Mesothelial cell of epicardium (in vitro differentiated cells): ENCODE measurements at places on chromosomes 16 and 17. TPM values are rescaled to one million over a fixed set of nuclear protein-coding genes. Genes with fewer than 3 reads are reported as not detected.

PSMD12 gene
- total RNA-seq: 41.7 to 45.3 TPM (median 44.4 TPM) in 3 replicates

PPM1E gene
- total RNA-seq: 0.31 to 0.32 TPM (median 0.31 TPM) in 3 replicates

ACSM2A gene
- total RNA-seq: not detected in 3 replicates

EVI2A gene
- not detected in 3 replicates for total RNA-seq

GJC1 gene
- 54.5 to 57.1 TPM (median 54.8 TPM) in 3 replicates for total RNA-seq

CA7 gene
- total RNA-seq: not detected in 3 replicates

GRCh38 chr16:53773881-53774280 is 69.9 kb downstream of the FTO start:
- H3K27ac ChIP-seq: peak overlapping the region; percentile 61
- no peak for DNase-seq
- H3K4me3 ChIP-seq: no peak overlapping the region
- H3K36me3 ChIP-seq: peaks cover 4% of the 10 kb centered on the region

DNA sequence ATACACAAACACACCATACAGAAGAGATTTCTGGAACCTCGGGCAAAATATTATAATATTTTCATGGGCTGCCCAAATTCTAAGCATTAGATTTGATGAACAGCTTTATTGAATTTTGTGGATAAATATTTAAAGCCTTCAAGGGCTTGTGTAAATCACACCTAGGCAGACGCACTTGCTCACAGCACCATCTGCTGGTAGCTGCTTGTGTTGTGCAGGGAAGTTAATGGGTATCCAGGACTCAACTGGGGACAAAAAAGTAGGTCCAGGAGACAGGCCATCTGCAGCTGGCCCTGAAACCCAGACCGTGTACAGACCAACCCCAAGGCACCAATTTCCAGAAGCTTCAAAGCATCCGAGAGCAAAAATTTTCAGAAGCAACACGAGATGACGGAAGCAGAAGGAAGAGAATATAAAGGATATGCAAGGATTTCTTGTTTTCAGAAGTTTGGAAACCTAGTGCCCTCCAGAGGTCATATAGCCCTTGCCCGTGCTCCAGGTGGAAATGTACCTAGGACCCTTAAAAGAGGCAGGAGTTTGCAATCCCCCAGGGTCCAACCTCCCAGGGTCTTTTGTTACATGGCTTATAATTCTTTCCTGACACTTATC is 140.0 kb downstream of the CHD9NB start:
- H3K36me3 ChIP-seq: no peaks in the 10 kb centered on the region
- no peak overlapping the region for H3K27ac ChIP-seq
- H3K4me3 ChIP-seq: no peak overlapping the region
- DNase-seq: peak; percentile 68

DNA sequence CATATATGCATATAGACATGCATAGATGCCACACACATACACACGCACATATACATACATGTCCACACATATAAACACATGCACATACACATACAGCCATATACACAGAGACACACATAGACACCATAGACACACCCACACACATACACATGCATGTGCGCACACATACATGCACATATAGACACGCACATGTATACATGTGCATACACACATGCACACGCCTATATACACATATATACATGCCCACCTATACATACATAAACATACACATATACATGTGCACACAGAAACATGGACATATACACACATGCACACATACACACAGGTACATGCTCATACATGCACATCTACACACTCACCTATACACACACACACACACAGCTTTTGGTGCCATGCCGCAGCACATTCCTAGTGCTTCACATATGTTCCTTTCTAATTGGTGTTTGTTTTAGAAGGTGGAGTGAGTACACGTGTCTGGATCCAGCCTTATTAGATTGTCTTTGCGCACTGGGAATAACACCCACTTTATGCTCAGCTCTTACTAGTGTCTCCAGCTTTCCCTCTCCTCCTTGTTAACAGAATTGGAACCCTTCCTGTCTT is 198.0 kb downstream of the RPTOR start:
- H3K27ac ChIP-seq: no peak overlapping the region
- H3K27me3 ChIP-seq: no peaks in the 10 kb centered on the region
- H3K4me1 ChIP-seq: no peaks in the 10 kb centered on the region
- peaks cover 37% of the 10 kb centered on the region for H3K36me3 ChIP-seq

DNA sequence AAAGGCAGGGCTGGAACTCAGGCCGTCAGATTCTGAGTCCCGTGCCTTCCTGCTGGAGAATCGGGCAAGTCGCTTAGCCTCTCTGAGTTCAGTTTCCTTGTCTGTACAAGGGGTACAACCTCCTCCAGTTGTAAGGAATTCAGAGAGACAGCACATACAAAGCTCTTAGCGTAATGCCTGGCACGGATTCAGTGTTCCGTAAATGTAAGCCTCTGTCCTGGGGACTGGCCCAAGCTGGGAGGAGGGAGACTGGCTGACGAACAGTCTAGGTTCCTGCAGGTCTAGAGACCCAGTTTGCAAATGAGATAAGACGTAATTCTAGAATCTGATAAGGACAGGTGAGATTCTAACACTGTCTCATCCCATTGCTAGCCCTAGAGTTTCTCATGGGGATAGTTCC is 9.9 kb downstream of the METTL22 start:
- H3K27me3 ChIP-seq: no peaks in the 10 kb centered on the region
- H3K27ac ChIP-seq: no peak overlapping the region
- no peak overlapping the region for H3K4me3 ChIP-seq

DNA sequence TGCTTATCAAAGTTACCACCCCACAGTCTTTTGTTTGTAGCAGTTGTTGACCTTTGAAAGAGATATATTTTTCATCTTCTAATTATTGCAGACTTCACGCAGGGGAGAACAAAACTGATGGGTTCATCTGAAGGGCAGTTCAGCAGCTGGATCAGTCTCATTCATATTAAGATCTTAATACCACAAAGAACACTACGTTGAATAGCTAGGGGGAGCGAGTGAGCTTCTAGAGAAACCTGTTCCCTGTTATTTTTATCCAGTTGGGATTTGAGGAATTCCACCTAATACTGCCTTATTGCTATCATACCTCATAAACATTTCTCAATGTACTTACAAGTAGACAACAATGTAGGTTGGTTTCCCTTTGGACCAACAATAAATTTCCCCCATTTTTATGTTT is 306.1 kb upstream of the KIF2B start:
- peak overlapping the region; percentile 19 for H3K27ac ChIP-seq
- no peaks in the 10 kb centered on the region for H3K27me3 ChIP-seq
- peaks cover 6% of the 10 kb centered on the region for H3K4me1 ChIP-seq
- no peak overlapping the region for H3K4me3 ChIP-seq
- peaks cover 3% of the 10 kb centered on the region for H3K36me3 ChIP-seq

- H3K4me3 ChIP-seq: no peak overlapping the region
- no peak for DNase-seq
- peak overlapping the region; percentile 87 for H3K27ac ChIP-seq
- H3K27me3 ChIP-seq: no peaks in the 10 kb centered on the region
- H3K36me3 ChIP-seq: no peaks in the 10 kb centered on the region
Observed at GRCh38 chr16:73017321-73017720, 30.6 kb downstream of the ZFHX3 start.

DNA sequence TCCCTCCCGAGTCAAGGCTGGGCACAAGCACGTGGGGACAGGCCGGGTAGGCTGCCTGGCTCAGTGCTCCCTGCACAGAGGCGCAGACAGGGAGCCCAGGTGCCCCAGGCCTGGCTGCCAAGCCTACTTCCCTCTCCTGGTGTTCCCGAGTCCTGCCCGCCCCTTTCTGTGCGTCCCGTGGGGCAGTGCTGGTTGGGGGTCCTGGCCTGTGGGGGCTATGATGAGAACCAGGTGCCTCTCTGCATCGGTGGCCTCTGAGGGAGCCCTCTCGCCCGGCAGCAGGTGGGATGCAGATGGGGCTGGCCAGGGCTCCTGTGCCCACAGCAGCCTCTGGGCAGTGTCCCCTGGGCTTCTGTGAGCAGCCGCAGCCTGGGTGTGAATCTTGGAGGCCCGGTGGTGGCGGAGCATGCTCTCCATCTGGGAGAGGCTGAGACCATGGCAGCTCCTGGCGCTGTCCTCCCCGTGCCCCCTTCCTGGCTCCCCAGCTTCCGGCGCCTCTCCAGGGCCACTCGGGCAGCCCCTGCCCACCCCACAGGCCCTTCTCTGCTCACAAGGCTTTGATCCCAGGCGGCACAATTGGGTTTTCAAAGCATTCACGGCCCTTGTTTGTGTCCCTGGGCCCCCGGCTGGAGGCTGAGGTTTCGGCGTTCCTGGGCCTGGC is 7.2 kb downstream of the CENPX start:
- DNase-seq: no peak
- H3K27ac ChIP-seq: no peak overlapping the region
- no peak overlapping the region for H3K4me3 ChIP-seq
- peaks cover 11% of the 10 kb centered on the region for H3K4me1 ChIP-seq

GRCh38 chr16:54412037-54412436 is 125.5 kb upstream of the IRX3 start:
- H3K4me3 ChIP-seq: no peak overlapping the region
- no peak overlapping the region for H3K27ac ChIP-seq
- no peaks in the 10 kb centered on the region for H3K36me3 ChIP-seq
- H3K27me3 ChIP-seq: peaks cover 31% of the 10 kb centered on the region

GRCh38 chr17:42438600-42439567 is 15.8 kb upstream of the CAVIN1 start:
- H3K4me1 ChIP-seq: no peaks in the 10 kb centered on the region
- no peak overlapping the region for H3K4me3 ChIP-seq
- no peak overlapping the region for H3K27ac ChIP-seq
- DNase-seq: no peak
- no peaks in the 10 kb centered on the region for H3K27me3 ChIP-seq
- H3K36me3 ChIP-seq: no peaks in the 10 kb centered on the region

- peaks cover 27% of the 10 kb centered on the region for H3K36me3 ChIP-seq
- no peak overlapping the region for H3K4me3 ChIP-seq
- H3K27me3 ChIP-seq: no peaks in the 10 kb centered on the region
- no peak overlapping the region for H3K27ac ChIP-seq
Observed at GRCh38 chr16:89958068-89958467, 9.5 kb downstream of the DEF8 start.

DNA sequence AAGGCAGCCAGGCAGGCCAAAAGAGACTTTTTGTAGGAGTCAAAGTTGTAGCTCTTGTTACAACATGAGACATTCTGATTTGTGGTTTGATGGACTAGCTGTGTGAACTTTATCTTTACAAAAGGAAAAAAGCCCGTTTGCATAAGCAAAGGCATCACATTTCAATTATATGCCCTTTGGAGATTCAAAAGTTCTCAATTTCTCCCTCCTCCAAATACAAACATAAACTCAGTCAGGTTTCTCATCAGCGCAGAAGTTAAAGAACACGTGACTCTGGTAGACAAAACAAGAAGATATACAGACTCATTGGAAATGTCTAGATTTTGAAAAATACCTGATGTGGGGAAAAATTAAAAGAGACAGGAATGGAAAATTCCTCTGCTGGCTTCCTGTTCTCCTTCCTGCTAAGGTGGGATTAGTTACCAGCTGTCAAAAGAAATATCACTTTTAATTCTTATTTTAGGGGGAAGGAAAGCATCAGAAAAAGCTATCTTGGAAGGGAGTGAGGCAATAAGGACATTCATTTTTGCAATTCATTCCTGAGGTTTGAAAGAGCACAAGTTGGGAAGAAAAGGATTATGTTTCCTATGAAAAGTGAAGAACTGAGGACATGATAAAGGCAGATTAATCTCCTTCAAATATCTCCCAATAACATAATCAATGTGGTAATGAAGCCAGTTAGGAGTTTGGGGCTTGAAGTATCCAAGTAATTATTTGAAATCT is 4.6 kb upstream of the KCNJ16 start:
- peak overlapping the region; percentile 1 for H3K27ac ChIP-seq
- H3K36me3 ChIP-seq: no peaks in the 10 kb centered on the region
- DNase-seq: no peak

DNA sequence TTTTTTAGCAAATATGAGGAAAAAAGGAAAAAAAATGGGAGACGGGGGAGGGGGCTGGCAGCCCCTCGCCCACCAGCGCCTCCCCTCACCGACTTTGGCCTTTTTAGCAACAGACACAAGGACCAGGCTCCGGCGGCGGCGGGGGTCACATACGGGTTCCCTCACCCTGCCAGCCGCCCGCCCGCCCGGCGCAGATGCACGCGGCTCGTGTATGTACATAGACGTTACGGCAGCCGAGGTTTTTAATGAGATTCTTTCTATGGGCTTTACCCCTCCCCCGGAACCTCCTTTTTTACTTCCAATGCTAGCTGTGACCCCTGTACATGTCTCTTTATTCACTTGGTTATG is 1.2 kb upstream of the TMEM88 start:
- H3K36me3 ChIP-seq: peaks cover 15% of the 10 kb centered on the region
- H3K4me3 ChIP-seq: no peak overlapping the region
- peaks cover 13% of the 10 kb centered on the region for H3K4me1 ChIP-seq
- no peak for DNase-seq
- no peak overlapping the region for H3K27ac ChIP-seq

DNA sequence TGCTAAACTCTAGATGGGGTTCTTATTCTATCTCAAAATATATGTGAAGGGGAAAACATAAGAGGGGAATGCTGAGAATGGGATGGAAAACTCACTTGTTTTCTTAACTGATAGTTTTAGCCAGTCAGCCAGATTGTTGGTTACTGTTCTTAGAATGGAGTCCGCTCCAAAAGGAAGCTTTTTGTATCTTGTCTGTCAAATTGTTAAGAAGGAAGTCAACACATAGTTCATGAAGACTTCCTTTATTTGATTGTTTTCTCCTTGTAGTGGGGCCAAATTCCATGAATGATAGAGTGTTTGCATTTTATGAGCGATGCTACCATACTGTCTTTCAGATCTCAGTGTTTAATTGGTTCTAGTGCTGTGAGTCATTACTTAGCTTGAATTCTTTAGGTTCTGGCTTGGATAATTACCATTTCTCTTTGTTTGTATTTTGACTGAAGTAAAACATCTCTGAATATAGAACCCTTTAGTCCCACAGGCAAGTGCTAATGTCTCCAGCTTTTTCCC is 98.3 kb upstream of the GOT2 start:
- no peaks in the 10 kb centered on the region for H3K4me1 ChIP-seq
- peaks cover 9% of the 10 kb centered on the region for H3K27me3 ChIP-seq
- no peaks in the 10 kb centered on the region for H3K36me3 ChIP-seq
- DNase-seq: no peak
- H3K27ac ChIP-seq: no peak overlapping the region
- H3K4me3 ChIP-seq: no peak overlapping the region

GRCh38 chr17:14451729-14452191 is 150.9 kb downstream of the HS3ST3B1 start:
- no peaks in the 10 kb centered on the region for H3K4me1 ChIP-seq
- H3K27me3 ChIP-seq: peaks cover 9% of the 10 kb centered on the region
- no peak for DNase-seq
- H3K36me3 ChIP-seq: no peaks in the 10 kb centered on the region
- no peak overlapping the region for H3K4me3 ChIP-seq

DNA sequence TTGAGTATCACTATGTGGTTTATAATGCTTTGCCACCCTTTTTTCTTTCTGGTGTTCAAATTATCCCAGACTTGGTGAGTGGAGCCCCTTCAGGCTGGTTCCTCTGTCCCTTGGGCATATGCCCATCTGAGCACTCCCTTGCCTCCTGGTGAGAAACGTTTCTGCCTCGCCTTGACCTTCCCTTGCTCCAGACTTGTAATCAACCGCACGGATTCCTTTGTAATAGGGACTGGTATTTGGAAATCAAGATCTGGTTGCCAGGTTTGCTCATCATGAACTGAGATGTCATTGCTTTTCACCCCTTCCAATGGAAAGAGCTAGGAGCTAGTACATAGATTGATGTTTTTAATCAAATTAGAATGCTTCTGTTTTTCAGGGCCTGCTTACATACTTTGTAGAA is 43.7 kb downstream of the SEC14L1 start:
- DNase-seq: no peak
- no peak overlapping the region for H3K27ac ChIP-seq
- no peak overlapping the region for H3K4me3 ChIP-seq
- no peaks in the 10 kb centered on the region for H3K36me3 ChIP-seq
- H3K27me3 ChIP-seq: no peaks in the 10 kb centered on the region

- no peaks in the 10 kb centered on the region for H3K4me1 ChIP-seq
- no peak for DNase-seq
- H3K27ac ChIP-seq: no peak overlapping the region
- peaks cover 50% of the 10 kb centered on the region for H3K36me3 ChIP-seq
- H3K4me3 ChIP-seq: no peak overlapping the region
- H3K27me3 ChIP-seq: no peaks in the 10 kb centered on the region
Observed at GRCh38 chr17:30505868-30506417, 28.7 kb downstream of the GOSR1 start.
